ENCODE measurements at places on chromosomes 4 and X.

DNA sequence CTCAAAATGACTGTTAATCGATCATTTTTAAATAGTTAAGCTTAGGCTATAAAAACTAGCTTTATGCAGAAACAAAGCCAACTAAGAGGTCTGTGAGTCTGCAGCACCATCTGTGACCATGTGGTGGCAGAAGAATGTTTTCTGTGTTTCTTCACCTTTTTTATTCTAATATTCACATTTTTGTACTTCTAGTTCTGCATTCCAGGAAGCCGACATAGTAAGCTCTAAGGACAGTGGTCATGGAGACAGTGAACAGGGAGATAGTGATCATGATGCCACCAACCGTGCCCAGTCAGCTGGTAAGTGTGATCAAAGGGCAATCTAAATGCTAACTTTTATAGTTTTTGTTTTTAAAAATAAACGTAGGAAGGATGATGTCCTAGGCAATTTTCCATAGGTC lies 5.6 kb downstream of the PCDH10 start:
- DNase-seq, result no peak

- DNase-seq, result no peak
Measured at GRCh38 chr4:129821963-129822362, 726.0 kb downstream of the C4orf33 start.

DNA sequence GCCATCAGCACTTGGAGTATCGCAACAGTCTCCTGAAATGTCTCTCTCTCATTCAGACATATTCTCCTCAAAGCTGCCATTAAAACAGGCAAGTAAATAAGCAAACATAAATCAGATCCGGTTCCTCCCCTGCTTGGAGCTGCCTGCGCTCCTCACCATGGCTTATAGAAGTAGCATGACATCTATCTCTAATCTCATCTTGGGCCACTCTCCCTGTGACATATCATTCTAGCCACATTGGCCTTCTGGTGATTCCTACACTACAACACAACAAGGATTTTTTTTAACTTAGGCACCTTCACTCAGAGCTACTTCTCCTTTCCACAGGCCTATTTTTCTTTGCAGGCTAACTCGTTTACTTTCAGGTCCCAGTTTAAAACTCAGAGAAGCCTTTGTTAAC lies 387.9 kb downstream of the ARHGAP24 start:
- no peak for DNase-seq

DNA sequence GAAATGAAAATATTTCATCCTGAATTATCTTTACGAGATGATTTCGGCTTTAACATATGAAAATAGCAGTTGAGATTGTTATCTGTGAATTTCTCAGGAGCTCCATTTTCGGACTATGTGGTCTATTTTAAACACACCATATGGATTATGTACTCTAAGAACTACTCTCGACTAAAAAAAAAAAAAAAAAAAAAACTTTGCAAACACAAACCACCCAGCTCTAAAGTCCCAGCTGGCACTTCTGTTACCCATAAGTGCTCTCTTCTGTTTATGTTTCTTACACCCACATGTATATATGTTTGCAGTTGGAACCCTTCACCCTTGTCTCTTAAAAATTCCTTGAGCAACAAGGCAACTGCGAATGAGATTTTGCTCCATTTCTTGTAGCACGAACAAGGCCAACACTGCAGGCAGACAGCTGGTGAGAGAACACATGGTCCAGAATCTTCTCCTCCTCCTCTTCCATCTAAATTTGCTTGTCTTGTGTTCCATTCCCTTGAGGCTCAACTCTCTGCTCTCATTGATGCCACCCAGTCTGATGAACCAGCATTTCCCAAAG lies 172.7 kb upstream of the HCCS start:
- DNase-seq, result no peak

DNA sequence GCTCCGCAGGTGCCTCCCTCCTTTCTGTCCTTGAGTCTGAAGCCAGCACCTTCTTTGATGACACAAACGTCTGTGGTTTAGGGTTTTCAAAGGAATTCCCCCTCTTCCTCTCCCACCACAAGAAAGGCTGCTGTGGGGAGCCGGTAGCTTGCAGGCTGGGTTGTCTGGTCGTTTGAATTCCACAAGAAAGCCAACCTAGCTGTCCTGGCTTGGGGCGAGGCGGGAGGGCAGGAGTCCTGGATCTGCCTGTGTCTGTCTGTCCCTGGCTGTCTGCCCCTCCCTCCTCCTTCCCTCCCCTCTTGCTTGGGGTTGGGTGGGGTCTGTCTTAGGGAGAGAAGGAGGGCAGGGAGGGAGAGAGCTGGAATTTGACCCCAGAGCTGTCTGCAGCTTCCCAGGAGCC lies 56.3 kb downstream of the SHROOM2 start:
- DNase-seq, result no peak

- DNase-seq, result no peak
Measured at GRCh38 chr4:159021597-159022385, 81.1 kb upstream of the RAPGEF2 start.

DNA sequence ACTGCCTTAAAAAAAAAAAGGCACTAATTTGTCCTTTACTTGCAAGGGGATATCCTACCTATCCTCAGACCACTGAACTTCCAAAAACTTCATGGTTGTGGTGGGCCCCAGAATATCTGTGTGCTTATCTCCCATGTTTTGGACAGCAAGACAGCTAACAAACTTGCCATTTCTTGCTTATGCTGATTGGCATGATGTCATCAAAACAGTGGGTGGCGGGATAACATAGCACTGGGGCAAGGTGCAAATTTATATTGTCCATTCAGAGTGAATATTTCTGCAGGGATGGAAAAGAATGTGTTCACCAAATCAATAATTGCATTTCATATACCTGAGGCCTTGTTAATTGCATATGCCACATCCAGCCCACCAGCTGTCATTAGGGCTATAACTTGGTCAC lies 23.5 kb downstream of the HAUS3 start:
- no peak for DNase-seq

DNA sequence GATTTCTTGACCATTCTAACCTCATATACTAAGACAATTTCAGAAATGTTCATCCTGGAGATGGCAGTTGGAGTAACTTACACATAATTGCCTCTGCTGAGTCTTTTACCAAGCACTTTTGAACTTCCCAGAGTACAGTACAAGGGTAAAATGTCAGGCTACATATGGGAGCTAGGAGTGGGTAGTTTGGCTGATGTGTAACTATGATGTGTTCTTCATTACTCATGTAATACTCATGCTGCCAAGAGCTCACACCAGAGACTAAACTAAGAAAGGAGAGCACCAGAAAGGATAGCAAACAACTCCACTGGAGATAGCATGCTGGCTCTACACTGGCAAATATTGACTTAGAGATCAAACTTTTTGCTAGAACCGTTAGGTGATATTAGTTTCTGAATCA lies 194.0 kb downstream of the PDGFRA start:
- DNase-seq, result no peak

- no peak for DNase-seq
Measured at GRCh38 chr4:114026447-114026846, 47.0 kb upstream of the ARSJ start.

GRCh38 chr4:56662782-56663468 lies 18.2 kb downstream of the HOPX start:
- no peak for DNase-seq

DNA sequence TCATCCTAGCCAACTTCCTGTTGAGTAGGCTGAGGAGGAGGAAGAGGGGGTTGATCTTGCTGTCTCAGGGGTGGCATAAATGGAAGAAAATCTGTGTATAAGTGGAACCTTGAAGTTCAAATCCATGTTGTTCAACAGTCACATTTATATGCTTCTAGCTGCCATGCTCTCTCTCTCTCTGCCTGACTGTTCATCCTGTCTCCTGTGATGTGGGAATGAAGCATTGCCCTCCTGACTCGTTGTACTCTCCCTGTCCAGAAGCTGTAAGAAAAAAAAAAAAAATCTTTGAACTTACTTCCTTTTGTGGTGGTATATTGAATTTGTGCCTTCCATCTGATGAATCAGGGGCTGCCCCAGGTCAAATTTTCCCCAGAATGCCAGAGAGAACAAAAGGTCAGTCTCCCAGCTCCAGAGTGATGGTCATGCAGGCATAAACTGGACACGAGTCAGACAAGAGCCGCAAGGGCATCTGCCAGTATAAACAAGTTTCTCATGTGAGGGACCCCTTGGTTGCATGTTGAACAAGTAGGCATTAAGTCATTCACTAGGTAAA lies 257.0 kb downstream of the IDS start:
- DNase-seq, result no peak

- no peak for DNase-seq
Measured at GRCh38 chrX:77572322-77572721, 125.1 kb downstream of the FGF16 start.

DNA sequence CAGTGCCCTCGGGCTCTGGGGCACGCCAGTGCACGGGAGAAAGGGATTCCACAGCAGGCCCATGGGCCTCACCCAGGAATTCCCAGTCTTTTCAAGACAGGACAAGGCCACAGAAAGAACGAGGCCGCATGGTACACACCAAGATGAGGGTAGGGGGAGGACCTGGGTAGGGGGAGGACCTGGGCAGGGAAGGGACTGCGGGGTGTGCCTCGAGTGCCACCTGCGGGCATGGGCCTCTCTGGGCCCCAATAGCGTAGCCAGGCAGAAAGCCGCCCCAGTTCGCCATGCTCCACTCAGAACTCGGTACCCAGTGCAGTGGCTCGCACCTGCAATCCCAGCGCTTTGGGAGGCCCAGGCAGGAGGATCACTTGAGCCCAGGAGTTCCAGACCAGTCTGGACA lies 14.0 kb upstream of the DUSP9 start:
- no peak for DNase-seq

GRCh38 chr4:184444953-184445309 lies 29.4 kb downstream of the IRF2 start:
- DNase-seq, result no peak

- no peak for DNase-seq
Measured at GRCh38 chr4:129532573-129532972, 436.6 kb downstream of the C4orf33 start.

DNA sequence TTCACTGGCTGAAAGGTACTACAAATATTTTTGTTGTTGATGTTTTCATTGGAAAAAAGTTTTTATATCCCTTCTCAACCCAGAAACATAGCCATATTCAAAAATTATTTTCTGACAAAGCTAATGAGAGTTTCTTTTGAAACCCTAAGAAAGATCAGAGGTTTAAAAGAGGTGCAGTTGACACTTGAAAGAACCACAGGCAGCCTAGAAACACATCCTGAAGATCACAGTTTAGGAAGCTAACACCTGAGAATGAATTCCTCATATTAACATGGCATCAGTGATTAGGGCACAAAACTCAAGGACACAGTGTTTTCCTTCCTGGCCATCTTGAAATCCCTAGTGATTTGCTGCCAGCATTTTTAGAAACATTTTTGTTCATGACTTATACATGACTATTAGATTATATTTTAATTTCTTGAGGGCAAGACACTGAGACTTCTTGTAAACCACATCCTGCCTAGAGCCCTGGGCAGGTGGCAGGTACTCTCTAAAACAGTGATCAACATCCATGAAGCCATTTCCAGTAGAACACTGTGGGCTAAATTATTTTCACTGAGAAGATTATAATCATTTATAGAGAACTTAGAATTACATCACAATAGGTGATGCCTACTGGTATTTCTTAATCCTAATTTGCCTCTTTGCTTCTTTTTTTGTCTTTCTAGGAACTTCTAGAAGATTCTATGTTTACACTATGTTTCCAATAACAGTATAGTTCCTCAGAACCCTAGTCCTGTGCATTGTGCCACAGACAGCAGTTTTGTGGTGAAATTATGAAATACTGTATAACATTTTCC lies 80.0 kb downstream of the ARSJ start:
- DNase-seq, result peak; percentile 69

DNA sequence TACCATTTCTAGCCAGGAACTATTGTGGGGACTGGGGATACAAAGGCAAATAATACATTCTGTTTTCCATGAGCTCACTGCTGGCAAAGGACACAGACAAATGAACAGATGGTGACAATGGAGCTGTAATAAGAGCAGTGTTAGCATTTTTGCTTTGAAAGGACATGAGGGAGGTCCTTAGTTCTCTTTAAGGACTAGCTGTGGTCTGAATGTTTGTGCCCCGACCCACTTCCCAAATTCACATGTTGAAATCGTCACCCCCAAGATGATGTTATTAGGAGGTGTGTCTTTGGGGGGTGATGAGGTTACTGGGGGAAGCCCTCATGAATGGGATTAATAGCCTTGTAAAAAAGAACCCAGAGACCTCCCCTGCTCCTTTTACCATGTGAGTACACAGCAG lies 30.3 kb downstream of the CCNG2 start:
- no peak for DNase-seq

GRCh38 chr4:124202099-124202498 lies 510.4 kb downstream of the ANKRD50 start:
- no peak for DNase-seq

DNA sequence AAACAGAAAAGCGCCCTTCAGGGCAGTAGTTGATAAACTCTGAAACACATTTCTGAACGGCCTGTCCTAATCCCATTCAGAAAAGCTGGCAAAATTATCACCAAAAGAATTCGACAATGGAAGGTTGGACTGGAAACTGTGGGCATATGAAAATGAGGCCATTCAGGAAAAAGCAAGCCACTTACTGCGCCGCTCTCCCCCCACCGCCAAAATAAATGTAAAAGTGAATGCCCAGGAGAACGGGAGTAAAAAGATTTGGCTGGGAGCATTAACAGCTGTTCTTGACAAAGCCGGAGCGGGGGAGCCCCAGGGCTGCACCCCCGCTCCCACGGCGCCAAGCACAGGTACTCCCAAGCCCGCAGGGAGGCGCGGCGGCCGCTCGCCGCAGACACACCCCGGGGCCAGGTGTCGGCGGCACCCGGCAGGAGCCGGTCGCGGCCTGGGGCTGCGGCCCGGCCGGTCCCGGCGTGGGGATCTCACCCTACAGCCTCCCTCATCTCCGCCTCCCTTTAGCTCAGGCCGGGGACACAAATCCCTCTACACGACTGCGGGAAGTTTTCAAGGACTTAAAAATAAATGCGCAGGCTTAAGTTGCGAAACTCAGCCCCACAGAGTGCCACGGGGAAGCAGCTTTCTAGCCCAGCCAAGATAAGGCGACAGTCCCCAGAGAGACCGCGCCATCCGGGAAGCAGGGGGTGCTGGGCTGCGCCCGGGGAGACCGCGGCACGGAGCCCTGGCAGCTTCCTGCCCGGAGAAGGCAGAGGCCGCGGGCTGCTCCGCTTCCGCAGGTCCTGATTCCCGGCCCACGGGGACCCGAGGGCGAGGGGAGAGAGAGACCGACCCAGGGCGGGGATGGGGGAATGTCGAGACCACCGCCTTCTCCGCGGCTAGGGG lies 593 bp downstream of the SH3RF1 start:
- peak; percentile 79 for DNase-seq

DNA sequence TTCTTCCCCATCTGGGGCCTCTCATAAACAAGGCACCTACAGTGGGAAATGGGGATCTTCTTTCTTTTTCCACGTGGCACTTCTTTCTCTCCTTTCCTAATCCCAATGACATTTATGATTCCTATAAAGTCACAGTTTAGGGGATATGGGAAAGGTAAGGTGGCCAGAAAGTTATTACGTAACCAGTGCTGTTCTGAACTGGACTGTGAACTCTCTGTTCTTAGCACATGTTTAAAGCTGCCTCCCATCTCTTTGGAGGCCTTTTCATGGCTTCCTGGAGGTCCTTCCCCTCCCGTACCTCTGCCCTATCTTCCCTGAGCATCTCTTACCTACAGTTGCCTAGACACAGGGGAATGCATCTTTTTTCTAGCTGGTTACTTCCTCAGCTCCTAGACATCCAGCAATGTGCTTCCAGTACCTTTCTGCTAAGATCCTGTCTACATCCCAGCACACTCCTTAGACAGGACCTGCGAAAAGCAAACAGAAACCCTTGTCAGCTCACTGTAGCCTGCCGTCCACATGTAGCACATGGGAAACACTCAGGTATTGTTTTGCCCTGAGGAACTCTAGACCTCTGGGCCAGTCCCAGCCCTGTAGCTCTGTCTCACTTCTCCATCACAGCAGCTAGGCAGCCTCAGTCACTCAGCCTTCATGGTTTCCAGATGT lies 195.4 kb downstream of the NWD2 start:
- no peak for DNase-seq
